ENCODE measurements at places on chromosomes 16 and 17.
A peak's percentile ranks its signal among the peaks of the same experiment; 100 is the strongest.

GRCh38 chr17:57666201-57666870 is 78.8 kb downstream of the CCDC182 start:
- DNase-seq = no peak

DNA sequence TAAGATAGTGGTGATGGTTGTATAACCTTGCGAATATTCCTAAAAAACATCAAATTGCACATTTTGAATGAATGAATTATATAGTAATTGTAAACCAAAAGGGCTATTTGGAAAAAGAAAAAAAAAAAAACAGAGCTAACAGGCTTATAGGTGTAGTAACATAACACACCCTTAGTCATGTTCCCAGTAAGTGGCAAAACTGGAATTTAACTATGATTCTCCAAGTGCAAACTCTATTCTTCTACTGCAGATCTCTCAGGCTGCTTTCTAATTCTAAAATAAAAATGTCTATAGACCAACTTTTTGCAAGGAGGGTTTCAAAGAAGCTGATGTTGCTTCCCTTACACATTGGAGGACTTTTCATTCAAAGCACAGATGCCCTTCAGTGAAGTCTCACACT is 293.2 kb upstream of the MON1B start:
- no peak for DNase-seq

- no peak for DNase-seq
Observed at GRCh38 chr16:24758373-24758772, 28.9 kb downstream of the TNRC6A start.

GRCh38 chr17:74298778-74299177 is 24.7 kb downstream of the DNAI2 start:
- DNase-seq = no peak

DNA sequence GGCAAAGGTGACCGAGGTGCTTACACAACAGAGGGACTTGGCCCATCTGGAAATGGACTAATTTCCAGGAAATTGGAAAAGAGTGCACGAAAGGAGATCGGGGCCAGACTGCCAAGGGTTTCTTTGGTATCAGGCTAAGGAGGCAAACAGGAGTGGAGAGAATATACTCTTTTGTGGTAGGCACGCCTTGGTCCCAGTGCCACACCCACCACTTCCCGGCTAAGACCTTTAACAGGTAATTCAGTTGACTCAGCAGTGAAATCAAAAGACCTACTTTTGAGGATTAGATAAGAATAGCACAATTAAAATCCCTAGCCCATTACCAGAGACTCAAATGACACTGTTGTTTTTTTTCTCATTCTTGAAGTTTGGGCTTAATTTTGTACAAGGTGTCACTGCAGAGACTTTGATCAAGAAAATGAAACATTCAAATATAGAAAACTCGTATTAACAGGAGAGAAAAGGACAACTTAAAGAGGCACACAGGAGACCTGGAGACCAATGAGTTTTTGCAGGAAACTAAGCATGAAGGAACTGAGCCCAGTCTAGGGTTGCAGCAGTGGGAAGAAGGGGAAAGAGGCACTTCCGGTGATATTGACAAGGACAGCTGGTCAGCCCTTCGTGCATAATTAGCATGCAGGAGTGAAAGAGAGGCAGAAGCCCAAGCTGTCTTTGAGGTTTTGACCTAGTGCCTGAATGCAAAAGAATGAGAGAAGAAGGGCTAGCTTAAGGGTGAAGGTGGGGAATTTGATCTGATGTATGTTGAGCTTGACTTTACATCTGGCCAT is 265.5 kb upstream of the CCL2 start:
- DNase-seq = no peak

- DNase-seq = no peak
Observed at GRCh38 chr16:27972500-27972899, 91.0 kb downstream of the GSG1L start.

GRCh38 chr16:72937916-72938794 is 109.8 kb downstream of the ZFHX3 start:
- no peak for DNase-seq

DNA sequence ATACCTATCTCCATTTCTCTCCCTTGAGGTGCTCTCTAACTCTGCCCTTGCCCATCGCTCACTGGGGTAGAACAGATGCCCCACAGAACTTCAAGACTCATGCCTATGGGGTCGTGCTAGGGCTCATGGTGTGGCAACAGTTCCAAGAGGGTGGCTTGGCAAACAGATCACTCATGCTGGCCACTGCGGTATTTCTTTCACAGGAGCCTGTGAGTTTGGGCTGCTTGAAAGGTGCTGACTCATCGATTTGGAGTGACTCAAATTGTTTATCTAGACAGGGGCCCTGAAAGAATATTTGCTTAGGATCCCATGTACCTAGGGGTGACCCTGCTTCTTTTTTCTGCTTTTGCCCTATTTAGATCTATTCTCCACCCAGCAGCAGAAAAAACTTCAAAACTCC is 69.9 kb downstream of the IRX5 start:
- DNase-seq = no peak

GRCh38 chr16:58249780-58250478 is 44.9 kb downstream of the PRSS54 start:
- peak; percentile 57 for DNase-seq

DNA sequence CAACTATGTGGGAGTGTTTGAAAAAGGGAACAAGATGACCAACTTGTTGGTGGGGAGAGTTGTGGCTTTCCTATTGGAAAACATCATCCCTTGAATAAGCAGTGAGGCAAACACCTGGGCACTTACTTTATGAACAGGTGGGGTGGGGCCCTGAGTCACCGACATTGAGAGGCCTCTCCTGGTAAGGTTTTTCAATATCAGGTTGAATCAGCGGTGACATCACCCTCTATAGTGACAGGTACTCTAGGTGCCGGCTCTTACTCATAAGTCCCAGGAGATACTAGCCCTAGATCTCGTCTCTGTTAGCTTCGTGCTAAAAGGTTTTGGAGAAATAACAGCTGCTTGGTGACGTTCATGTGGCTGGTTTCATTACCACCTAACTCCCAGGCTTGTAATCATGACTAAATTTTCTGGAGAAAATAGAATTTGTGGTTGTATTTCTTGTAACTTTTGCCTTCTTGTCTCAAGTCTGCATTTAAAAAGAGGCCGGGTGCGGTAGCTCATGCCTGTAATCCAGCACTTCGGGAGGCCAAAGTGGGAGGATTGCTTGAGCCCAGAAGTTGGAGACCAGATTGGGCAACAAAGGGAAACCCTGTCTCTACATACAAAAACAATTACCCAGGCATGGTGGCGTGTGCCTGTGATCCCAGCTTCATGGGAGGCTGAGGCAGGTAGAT is 19.3 kb downstream of the CDH1 start:
- no peak for DNase-seq

DNA sequence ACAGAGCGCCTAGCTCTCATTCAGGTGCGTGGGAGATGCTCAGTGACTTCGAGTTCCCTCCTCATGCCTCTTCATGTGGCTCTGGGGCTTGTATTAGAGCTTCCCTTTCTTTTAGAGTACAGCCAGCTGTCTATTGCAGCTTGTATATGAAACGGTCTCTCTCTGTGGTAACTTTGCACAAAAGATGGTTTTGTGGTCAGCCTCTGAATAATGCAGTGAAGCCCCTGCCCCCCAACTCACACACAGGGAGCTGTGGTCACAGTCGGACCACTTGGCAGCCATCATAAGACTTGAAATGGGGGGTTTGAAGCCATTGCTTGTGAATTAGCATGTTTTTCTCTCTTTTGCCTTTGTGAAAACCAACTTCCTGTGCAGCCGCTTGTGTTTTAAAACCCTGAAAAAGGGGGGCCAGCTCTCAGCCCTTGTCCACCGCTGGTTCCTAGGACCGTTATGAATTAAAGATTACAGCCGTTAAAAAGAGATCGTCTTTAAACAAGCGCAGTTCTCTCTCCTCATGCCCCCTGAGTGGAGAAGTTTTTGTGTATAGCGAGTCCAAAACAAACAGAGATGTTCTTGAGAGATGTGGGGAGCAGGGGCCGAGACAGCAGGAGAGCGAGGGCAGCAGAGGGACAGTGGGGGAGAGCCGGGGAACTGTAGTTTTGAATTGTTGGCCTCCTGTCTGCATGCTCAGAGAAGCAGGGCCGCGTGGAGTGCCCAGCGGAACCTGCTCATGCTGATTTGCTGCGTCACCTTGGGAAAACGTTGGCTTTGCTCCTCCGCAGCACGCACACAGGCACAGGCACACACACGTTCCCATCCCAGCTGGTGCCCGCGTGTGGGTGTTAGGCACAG is 199.0 kb downstream of the MSI2 start:
- DNase-seq = no peak

- DNase-seq = no peak
Observed at GRCh38 chr17:83177611-83178532, 98.5 kb downstream of the METRNL start.

DNA sequence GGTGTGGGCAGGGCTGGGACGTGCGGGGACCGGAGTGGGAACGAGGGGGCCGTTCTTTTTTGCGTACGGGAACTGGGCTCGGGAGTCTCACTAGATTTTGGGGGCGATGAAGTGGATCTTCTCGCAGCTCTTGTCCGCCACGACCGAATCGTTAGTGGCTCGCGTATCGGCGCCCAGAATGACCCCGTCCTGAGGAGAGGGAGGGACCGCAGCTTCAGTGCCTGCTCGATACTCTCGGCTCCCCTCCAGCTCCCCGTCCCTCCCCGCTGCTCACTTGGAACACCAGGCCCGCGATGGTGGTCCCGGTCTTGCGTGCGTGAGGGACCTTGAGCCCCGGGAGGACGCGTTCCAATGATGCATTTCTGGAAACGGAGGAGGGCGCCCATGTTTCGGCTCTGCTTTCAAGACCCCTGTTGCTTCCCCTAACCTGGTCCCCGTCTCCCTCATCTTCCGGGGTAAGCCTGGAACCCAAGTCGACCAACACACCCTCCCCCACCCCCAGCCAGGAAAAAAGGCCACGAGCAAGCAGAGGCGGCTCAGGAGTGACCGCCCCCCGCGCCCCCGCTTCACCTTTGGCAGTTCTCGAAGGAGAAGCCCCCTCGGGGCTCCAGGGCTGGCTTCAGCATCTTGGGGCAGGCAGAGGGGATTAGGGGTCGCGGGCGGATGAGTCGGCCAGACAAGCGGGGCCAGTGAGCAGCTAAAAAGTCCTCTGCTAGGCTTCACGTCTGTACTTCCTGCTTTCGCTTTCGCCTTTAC is at the start of gene PSMB10:
Gene PSMB10, minus strand, starts transcription at position 727 of the 756 bp plus-strand sequence. Its CDS starts 101 bp downstream, at position 626.
- no peak for DNase-seq

GRCh38 chr17:77909236-77909635 is 49.3 kb upstream of the TNRC6C start:
- no peak for DNase-seq

DNA sequence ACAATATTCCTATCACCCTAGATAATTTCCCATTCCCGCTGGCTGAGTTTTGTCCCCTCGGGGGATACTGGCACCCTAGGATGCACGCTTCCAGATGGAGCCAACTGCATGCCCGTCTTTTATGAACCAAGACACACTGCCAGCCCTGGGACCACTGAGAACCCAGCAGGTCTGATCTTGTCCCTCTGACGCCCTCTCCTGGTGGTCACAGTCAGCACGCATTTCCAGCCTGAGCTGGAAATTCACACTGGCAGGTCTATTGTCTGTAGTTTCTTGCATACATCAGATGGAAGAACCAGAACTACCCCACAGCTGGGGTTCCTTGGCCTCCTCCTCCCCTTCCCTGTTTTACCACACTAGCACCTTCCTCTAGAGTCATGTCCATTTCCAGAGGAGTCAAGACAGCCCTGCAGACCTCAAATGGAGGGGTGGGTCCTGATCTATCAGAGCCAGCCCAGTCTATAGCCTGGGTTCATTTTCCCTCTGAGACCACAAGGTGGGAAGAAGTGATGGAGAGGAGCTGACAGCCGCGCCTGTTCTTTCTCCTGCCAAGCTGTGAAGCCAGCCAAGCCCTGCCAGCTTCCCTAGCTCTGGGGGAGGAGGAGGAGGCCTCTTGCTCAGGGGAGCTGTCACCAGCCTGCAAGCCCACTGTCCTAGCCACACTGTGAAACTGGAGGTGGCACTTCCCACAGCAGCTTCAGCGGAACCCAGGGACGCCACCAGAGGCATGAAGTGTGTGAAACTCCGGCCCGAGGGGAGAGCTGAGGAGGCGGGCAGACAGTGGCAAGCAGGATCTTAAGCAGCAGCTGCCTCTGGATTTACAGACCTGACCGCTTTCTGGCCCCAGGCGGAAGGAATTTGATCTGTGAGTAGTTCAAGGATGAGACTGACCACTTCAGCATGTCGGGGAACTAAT is 29.3 kb downstream of the MXRA7 start:
- peak; percentile 59 for DNase-seq

Data from NCI-H2227 treated with DMSO at 0.1 percent for 48 hours (cell line).